WTC11 (cell line): ENCODE measurements at places on chromosomes 16 and 17. TPM values are rescaled to one million over a fixed set of nuclear protein-coding genes. Genes with fewer than 3 reads are reported as not detected.

- no peak overlapping the region for H3K4me3 ChIP-seq
- H3K27ac ChIP-seq = no peak overlapping the region
- H3K27me3 ChIP-seq = peaks cover 45% of the 10 kb centered on the region
- peaks cover 24% of the 10 kb centered on the region for H3K4me1 ChIP-seq
These were observed 41.6 kb upstream of the TAC4 start for GRCh38 chr17:49889500-49889899.

DNA sequence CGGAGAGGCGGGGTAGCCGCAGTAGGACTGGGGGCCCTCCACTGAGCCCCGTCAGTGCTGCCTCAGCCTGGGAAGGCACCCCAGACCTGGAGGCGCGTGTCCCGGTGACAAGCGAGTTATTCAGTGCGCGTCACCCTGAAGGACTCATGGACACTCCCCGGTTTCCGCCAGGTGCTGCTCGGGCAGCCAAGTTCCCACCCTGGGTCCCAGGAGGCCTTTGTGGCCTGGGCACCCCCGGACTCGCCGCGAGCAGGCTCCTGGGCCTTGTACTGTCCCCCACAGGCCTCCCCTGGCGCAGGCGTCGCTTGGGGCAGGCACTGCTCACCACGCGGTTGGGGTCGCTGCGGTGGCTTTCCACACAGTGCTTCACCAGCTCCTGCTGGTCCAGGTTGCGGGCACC, 7.6 kb downstream of the RNF166 start:
- H3K27ac ChIP-seq = no peak overlapping the region
- no peaks in the 10 kb centered on the region for H3K27me3 ChIP-seq
- H3K36me3 ChIP-seq = peaks cover 3% of the 10 kb centered on the region; the same call in 1 of the 2 replicates
- no peak overlapping the region for H3K4me3 ChIP-seq
- no peak for DNase-seq

DNA sequence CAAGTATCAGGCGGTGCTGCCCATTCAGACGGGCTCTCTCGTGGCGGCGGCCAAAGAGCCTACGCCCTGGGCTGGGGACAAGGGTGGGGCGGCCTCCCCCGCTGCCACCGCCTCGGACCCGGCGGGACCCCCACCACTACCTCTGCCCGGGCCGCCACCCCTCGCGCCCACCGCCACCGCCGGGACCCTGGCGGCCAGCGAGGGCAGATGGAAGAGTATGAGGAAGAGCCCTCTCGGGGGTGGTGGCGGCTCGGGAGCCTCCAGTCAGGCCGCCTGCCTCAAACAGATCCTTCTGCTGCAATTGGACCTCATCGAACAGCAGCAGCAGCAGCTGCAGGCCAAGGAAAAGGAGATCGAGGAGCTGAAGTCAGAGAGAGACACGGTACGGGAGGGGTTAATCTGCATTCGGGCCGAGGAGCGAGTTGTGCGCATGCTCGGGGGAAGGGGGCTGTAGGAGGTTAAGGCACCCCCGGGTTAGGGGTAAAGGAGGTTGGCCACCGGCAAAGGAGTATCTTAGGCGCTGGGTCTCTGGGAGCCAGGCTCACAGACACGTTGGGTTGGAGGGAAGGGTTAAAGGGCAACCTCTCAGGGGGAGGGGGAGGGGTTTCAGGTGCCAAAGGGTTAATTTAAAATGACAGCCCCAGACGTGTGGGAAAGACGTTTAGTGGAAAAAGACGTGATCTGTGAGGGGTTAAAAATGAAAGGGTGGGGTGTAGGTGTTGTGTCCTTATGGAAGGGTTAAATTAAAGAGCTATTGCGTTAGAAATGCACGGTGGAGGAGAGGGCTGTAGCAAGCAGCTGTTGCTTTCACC, 1.4 kb downstream of the MSL1 start:
- peaks cover 23% of the 10 kb centered on the region for H3K4me1 ChIP-seq
- peak overlapping the region; percentile 99 for H3K27ac ChIP-seq
- peak; percentile 82 for DNase-seq

- peaks cover 25% of the 10 kb centered on the region for H3K4me1 ChIP-seq
- no peak for DNase-seq
- peaks cover 11% of the 10 kb centered on the region for H3K36me3 ChIP-seq
- peak overlapping the region; percentile 54; the same call in 1 of the 2 replicates for H3K27ac ChIP-seq
- no peak overlapping the region for H3K4me3 ChIP-seq
These were observed 85.6 kb upstream of the TNRC6C start for GRCh38 chr17:77872714-77873499.

Gene FBXW10B
- 0.14 to 0.33 TPM in 2 of 3 replicates, not detected in the other for total RNA-seq

DNA sequence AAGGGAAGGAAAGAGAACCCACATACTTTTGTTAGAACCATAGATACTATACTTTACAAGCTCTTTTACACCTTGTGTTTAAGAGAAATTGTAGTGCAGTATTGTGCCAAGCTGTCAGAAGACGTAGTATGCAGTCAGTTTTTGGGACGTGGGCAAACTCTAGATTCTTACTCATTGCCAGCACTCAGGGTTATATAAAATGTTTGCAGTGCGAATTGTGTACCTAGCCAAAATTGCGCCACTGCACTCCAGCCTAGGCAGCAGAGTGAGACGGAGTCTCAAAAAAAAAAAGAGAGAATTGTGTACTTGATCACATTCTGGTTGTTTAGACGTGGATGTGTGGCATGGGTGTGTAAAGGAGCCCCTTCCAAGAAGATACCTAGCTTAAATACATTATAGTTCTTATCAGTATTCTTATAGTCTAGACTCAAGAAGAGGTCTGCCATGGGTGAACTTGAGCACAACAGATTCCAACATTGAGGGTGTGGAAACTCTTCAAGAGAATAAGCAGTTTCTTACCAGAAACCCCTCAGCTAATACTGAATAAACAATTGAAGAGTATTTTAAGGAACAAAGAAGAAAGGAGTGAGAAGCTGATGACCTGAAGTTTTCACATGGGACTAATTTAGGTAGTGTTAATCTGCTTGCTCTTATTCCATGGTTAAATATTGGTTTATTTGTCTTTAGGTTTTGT, 27.4 kb upstream of the MRC2 start:
- H3K4me1 ChIP-seq = 0 out of 2 replicates have a peak, but pooled peaks cover 6% of the 10 kb centered on the region
- H3K27me3 ChIP-seq = no peaks in the 10 kb centered on the region
- H3K36me3 ChIP-seq = peaks cover 56% of the 10 kb centered on the region
- DNase-seq = no peak

DNA sequence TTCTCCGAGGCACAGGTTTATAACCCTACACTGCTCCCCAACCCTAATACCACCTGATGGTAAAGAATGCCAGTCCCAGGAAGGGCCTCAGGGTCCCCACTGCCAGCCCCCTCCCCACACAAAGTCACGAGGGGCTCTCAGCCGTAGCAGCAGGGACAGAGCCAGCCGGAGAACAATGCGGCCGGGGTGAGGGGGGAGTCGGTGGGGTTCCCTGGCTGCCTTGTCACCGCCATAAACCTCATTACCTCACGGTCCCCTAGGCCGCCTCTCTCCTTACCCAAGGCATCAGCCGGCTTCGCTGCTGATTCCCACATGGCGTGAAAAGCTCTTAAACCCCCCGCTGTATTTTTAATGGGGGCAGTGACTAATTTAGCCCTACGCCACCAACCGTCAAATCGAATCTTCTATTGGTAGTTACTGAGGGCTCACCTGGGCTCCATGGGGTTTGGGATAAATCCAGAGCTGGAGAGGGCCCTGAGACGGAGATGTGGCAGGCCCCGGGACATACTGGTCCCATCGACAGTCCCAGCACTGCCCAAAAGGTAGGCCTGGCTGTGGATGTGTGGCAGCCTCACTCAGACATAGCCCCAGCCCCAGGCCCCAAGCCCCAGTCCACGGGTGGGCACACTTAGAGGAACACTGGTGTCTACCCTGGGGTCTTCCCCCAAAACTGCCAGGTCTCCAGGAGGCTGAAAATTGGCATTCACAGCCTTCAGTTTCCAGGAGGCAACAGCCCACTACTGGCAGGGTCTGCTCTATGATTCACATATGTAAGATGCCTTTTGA, 115.3 kb downstream of the C16orf78 start:
- H3K27ac ChIP-seq = no peak overlapping the region
- no peak overlapping the region for H3K4me3 ChIP-seq
- H3K27me3 ChIP-seq = no peaks in the 10 kb centered on the region
- DNase-seq = no peak
- peaks cover 19% of the 10 kb centered on the region for H3K4me1 ChIP-seq

GRCh38 chr16:55443434-55444346, 35.3 kb upstream of the MMP2 start:
- H3K4me1 ChIP-seq = 0 out of 2 replicates have a peak, but pooled peaks cover 3% of the 10 kb centered on the region
- no peak for DNase-seq
- no peaks in the 10 kb centered on the region for H3K36me3 ChIP-seq

Gene TP53TG3
- not detected in 3 replicates for total RNA-seq

Gene HSD17B2
- total RNA-seq = 0.16 to 0.55 TPM (median 0.23 TPM) in 3 replicates

DNA sequence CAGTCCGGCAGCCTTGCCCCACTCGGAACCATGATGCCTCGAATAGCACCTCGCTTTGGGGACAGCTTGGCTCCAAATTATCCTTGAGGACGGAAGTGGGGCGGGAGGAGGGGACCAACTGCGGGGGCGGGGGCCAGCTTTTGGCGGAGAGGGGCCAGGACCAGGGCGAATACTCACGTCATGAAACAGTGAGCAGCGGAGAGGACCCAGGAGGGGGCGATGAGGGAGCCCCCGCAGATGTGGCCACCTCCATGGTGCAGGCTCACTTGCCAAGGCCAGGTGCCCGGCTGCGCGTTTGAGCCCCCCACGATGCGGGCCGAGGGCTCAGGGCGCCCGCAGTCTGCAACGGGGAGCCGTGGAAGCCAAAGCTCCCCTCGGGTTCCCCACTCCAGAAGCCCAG, 970 bp downstream of the PRSS36 start:
- no peak for DNase-seq
- peak overlapping the region; percentile 55 for H3K4me3 ChIP-seq
- peaks cover 40% of the 10 kb centered on the region for H3K27me3 ChIP-seq

DNA sequence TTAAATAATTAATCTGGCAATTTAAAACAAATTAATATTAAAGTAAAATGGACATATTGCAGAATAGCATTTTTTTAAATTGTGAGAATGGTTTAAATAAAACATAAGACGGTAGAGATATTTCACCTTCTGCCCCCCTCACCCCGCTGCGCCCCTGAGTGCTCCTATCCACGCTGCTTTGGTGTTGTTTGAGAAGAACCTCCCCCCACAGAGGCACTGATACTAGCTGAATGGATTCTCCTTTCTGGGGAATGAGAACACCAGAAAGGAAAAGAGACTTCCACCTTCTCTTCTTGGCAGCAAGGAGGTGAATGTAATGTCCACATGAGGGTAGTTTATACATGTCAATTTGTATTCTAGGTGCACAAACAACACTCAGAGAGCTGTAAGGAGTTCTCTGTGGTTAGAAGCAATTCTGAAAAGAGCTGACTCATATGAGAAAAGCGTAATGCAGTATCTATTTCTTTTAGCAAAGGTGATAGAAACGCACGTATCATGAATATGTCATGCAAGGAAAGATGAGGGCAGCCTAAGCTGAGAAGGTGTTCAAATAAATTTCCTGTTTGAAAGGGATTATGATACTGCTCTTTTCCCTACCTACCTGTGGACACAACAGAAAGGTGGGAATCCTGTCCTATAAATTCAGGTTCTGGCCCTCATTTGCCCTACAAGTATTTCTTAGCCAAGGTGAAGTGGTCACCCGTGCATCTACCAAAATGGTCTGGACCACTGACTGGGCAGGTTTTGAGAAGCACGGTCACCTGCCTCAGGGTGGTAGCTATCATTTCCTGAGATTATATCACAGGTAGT, 126.9 kb downstream of the PARN start:
- H3K27me3 ChIP-seq = no peaks in the 10 kb centered on the region
- no peak for DNase-seq
- H3K4me3 ChIP-seq = no peak overlapping the region
- peak overlapping the region; percentile 76 for H3K27ac ChIP-seq

DNA sequence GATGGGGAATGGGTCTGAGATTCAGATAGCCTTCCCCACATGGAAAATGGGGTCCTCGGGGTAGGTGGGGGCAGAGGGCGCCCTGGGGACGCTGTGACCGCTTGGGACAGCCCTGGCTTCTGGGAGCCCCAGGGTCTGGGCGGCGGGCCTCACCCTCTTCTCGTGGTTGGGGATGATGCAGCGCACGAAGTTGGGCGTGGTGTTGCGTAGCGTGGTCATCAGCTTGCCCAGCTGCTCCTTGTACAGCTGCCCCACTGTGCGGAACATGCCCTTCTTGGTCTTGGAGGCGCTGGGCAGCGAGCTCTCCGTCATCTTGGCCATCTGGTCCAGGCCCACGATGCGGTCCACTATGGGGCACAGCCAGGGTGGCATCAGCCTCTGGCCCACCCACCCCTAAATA, 99.9 kb downstream of the NDE1 start:
- peaks cover 3% of the 10 kb centered on the region for H3K4me1 ChIP-seq
- no peak overlapping the region for H3K4me3 ChIP-seq
- no peaks in the 10 kb centered on the region for H3K36me3 ChIP-seq
- no peak for DNase-seq
- no peak overlapping the region for H3K27ac ChIP-seq
- no peaks in the 10 kb centered on the region for H3K27me3 ChIP-seq

DNA sequence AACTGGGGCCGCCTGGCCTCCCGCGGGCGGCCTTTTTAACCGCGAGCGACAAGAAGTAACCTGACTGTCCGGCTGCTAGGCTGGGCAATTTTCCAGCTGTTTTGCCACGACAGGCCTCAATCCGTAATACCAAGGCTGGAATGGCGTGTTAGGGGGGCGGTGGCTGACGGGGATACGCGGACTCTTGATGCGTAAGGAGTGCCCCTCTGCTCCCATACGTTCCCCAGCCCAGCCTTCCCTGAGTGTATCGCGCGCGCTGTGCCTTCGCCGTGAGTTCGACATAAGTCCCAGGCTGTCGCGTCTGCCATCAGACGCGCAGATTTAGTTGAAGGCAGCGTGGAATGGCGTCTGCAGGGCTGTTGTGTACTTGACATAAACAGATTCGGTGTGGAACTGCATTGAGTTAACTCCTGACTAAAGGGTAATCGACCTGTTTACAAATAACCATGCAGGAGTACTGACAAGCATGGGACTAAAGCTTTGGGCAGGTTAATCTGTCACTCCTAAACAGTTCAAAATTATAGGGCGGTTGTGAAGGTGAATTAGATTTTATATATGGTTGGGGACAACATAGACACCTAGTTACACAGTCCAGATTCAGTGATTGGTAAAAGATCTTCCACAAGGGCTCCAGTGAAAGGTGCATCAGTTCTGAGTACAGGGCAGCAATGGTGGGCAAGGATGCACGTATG, 16.6 kb upstream of the ERN1 start:
- DNase-seq = peak; percentile 28
- H3K4me3 ChIP-seq = no peak overlapping the region
- no peaks in the 10 kb centered on the region for H3K27me3 ChIP-seq
- no peak overlapping the region for H3K27ac ChIP-seq
- H3K4me1 ChIP-seq = peaks cover 23% of the 10 kb centered on the region

GRCh38 chr17:40859536-40859935, 7.5 kb downstream of the KRT12 start:
- no peaks in the 10 kb centered on the region for H3K36me3 ChIP-seq
- H3K4me3 ChIP-seq = no peak overlapping the region
- no peak for DNase-seq
- H3K27me3 ChIP-seq = peaks cover 12% of the 10 kb centered on the region
- peaks cover 17% of the 10 kb centered on the region for H3K4me1 ChIP-seq

GRCh38 chr17:82623707-82624106, 24.5 kb downstream of the WDR45B start:
- H3K27me3 ChIP-seq = no peaks in the 10 kb centered on the region
- no peak overlapping the region for H3K4me3 ChIP-seq
- peak overlapping the region; percentile 44 for H3K27ac ChIP-seq
- peaks cover 65% of the 10 kb centered on the region for H3K36me3 ChIP-seq

Gene NKD1
- total RNA-seq = 6.0 to 9.3 TPM (median 9.1 TPM) in 3 replicates

Gene PITPNC1
- total RNA-seq = 36.9 to 42.0 TPM (median 39.8 TPM) in 3 replicates

Gene C16orf92
- total RNA-seq = not detected in 3 replicates
